Neural progenitor cell (in vitro differentiated cells): ENCODE measurements at places on chromosomes 12 and 14.

- no peaks in the 10 kb centered on the region for H3K36me3 ChIP-seq
- peaks cover 16% of the 10 kb centered on the region for H3K4me1 ChIP-seq
- DNase-seq = no peak
- no peak overlapping the region for H3K27ac ChIP-seq
These were observed 376.6 kb upstream of the TBX3 start for GRCh38 chr12:115060477-115061168.

DNA sequence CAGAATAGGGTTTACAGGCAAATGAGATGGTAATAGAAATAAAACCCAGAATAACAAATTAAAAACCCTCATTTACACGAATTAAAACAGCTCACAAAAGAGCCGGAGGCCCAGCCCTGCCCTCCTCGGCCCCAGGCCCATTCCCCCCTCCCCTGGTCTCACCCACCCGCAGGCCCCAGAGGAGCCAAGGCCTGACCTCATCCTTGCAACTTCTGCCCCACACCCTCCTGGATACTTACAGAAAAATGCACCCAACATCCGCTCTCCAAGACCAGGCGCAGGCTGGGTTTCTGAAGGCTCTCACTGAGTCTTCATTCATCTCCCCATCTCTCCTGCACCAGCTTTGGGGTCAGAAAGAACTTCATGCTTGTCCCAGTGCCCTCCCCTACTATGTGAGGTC is 16.2 kb upstream of the VSX2 start:
- DNase-seq = no peak
- no peak overlapping the region for H3K4me3 ChIP-seq

DNA sequence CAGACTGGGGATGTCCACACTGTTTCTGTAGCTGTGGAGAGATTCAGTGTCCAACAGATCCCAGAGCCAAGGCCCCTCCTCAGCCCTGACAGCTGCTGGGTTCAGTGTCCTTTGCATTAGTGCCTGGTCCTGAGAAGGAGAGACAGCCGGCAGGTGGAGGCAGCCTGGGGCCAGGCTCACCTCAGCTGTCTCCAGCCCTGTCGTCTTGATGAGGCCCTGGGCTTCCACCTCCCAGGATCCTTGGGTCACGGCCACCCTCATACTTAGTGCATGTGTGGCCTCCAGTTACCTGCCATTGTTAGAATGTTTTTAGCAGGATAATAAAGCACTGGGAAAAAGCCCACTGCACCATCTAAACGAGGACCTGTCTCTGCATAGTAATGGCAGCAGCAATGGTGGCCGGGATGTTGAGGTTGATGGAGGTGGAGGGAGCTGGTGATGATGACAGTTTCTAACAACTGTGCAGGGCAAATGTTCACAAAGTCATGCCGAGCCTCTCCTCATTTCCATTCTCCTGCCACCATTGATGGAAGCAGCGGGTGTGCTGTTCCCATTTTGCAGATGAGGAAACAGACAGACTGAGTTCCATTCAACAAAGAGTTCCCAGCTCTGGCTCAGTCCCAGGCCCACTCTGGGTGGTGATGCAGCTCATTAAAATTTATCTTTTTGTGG is 17.7 kb downstream of the ASB2 start:
- no peaks in the 10 kb centered on the region for H3K36me3 ChIP-seq
- H3K27me3 ChIP-seq = no peaks in the 10 kb centered on the region
- H3K4me1 ChIP-seq = peaks cover 3% of the 10 kb centered on the region
- no peak for DNase-seq

DNA sequence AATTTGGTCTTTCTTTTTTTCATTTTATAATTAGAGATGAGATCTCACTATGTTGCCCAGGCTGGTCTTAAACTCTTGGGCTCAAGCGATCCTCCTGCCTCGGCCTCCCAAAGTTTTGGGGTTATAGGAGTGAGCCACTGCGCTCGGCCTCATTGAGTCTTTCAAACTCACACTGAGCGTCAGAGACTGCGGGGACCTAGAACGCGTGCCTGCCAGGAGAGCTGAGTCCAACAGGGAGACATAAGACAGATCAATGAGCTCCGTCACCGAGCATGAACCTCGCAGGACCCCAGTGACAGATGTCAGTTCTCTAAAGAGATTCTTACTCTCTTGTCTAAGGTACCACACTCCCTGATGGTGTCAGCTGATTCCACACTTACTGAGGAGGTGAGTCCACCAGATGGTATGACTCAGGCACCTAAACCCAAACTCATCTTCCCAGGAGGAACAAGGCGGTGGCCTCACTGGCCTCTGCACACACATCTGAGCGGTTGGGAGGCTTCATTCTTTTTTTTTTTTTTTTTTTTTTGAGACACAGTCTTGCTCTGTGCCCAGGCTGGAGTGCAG is 58.9 kb downstream of the CCDC88C start:
- H3K4me3 ChIP-seq = no peak overlapping the region
- DNase-seq = no peak
- peaks cover 19% of the 10 kb centered on the region for H3K4me1 ChIP-seq

GRCh38 chr14:75871181-75871880 is 110.5 kb downstream of the TGFB3 start:
- H3K27ac ChIP-seq = no peak overlapping the region
- no peaks in the 10 kb centered on the region for H3K36me3 ChIP-seq
- no peak for DNase-seq
- H3K27me3 ChIP-seq = no peaks in the 10 kb centered on the region
- no peak overlapping the region for H3K4me3 ChIP-seq

DNA sequence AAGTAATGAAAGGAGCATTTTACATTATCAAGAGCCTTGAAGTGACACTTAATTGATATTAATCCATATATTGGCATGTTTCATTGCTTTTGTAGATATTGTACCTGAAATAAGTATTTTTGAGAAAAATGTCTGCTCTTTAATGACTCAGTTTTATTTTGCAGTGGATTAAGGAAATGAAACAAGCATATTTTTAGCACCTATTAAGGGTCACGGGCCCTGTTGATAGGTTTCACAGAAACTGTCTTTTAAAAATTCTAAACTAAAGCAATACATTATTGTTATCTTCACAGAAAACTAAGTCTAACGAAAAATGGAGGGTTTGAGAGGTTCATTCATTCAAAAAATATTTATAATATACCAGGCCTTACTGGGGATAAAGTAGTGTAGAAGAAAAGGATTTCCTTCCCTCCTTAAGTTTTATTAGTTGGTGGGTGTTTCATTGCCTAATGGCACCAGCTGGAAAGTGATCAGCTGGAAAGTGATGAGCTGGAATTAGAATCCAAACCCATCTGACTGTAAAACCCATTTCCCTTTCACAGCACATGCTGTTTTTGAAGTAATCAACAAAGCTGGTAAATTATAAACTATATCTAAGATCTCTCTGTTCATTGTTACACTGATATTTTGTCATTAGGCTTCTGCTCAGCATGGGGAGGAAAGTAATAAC is 54.2 kb downstream of the PTPRQ start:
- DNase-seq = no peak
- no peak overlapping the region for H3K4me3 ChIP-seq
- H3K36me3 ChIP-seq = no peaks in the 10 kb centered on the region
- no peaks in the 10 kb centered on the region for H3K4me1 ChIP-seq

GRCh38 chr14:94321421-94322271 is 1.5 kb downstream of the SERPINA6 start:
- peaks cover 9% of the 10 kb centered on the region for H3K4me1 ChIP-seq
- no peak overlapping the region for H3K27ac ChIP-seq
- H3K36me3 ChIP-seq = no peaks in the 10 kb centered on the region
- DNase-seq = no peak
- no peaks in the 10 kb centered on the region for H3K27me3 ChIP-seq

- H3K4me3 ChIP-seq = no peak within 1 kb of the TSS
- H3K36me3 ChIP-seq = no peaks in the 10 kb centered on the region
These were observed at the start of gene CLEC7A for GRCh38 chr12:10130042-10130441. CLEC7A (minus strand) TSS chr12:10130199; CDS start chr12:10130082, 117 bp downstream.

GRCh38 chr14:82490397-82490796 is 956.7 kb upstream of the SEL1L start:
- DNase-seq = no peak
- H3K27ac ChIP-seq = no peak overlapping the region
- H3K4me1 ChIP-seq = no peaks in the 10 kb centered on the region
